Stimulated activated CD4-positive, alpha-beta T cell treated with anti-CD3 and anti-CD28 coated beads, TNF-alpha, amount 100 ng/mL, for 24 hours (primary cell): ENCODE measurements at places on chromosomes 12 and 14.

DNA sequence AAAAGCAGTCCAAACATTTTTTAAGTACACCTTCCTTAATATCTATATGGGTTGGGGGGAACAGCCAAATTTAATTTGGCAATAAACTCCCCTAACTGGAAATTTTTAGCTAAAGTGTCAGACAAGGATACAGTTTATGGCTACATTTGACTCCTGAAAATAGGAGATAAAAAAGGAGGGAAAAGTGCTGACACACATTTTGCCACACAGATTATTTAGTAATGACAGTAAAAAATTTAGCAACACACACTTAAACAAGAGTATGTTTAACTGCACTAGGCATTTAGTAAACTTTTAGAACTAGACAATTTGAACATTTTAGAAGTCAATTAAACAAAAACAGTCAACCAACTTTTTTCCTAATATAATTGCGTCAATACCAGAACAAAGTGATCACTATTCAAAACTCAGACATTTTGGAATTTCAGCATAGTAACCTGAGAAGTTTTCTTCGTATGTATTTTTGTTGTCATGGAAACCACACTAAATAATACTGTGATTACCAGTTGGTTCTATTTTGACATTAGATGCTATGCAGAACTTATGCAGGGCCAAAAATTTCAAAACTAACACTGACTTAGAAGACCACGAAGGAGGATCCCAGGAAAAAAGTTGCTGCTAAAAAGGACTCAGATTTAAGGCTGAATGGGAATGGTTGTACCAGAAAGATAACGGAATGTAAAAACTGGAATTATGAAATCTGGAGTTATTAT lies 13.4 kb downstream of the GMFB start:
- DNase-seq: no peak

DNA sequence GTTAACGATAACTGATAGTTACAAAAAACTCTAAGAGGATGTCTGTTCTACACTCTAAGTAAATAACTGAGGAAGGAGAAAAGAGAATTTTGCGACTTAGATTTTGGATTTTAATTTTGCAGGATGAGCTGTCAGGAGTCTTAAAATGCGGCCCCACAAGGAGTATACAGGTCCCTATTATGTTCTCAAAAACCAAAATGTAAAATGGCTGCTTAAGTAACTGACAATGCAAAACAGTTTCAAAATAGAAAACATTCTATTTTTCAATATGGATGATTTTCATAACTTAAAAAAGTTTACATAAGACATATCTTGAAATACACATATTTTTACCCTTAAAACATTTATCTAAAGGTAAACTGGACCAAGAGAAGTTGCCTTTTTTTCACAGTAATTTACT lies 2.6 kb downstream of the CD69 start:
- DNase-seq: no peak

DNA sequence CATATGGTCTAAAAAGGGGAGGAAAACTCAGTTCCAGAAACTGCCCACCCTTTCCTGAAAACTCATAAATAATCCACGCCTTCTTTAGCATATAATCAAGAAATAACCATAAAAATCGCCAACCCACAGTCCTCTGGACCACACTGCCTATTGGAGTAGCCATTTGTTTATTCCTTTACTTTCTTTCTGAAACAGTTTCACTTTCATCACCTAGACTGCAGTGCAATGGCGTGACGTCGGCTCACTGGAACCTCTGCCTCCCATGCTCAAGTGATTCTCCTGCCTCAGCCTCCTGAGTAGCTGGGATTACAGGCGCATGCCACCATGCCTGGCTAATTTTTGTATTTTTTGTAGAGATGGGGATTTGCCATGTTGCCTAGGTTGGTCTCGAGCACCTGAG lies 44.2 kb downstream of the CLMN start:
- no peak for DNase-seq

GRCh38 chr12:66268562-66268961 lies 33.7 kb upstream of the HELB start:
- DNase-seq: no peak

DNA sequence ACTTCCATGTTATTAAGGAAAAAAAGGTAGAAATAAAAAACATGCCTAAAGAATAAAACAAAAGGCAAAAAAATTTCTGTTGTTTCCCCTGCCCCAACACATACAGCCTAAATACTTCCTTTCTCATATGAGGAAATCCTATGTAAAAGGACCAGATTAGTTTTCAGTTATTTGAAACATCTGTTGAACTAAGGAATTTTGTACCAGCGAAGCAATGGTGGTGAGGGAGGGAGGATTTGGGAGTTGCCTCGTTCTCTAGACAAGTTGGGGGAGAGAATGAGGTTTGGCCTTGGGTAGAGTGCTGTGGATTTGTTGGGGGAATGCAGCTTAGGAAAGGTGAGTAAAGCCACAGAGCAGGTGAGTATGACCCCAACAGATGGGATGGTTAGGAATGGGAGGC lies 141.5 kb upstream of the RFLNA start:
- DNase-seq: no peak

DNA sequence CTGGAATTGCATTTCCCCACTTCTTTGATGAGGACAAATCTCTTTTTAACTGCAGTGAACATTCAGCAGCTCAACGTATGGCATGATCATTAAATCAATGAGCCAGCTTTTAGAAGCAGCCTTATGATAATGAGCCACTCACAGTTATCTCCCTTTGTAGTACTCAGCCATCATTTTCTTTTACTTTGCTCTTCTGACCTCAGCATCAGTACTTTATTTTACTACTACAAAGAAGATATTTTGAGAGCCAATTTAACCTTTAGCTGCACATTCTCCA lies 250.0 kb upstream of the CLEC14A start:
- DNase-seq: no peak

- DNase-seq: no peak
These were observed 93.0 kb downstream of the TRHDE start for GRCh38 chr12:72365151-72365550.

- no peak for DNase-seq
These were observed 246.9 kb downstream of the DPF3 start for GRCh38 chr14:72646861-72647528.

GRCh38 chr12:131061041-131061806 lies 107.5 kb downstream of the ADGRD1 start:
- no peak for DNase-seq

GRCh38 chr12:29043069-29043468 lies 106.0 kb upstream of the FAR2 start:
- no peak for DNase-seq

DNA sequence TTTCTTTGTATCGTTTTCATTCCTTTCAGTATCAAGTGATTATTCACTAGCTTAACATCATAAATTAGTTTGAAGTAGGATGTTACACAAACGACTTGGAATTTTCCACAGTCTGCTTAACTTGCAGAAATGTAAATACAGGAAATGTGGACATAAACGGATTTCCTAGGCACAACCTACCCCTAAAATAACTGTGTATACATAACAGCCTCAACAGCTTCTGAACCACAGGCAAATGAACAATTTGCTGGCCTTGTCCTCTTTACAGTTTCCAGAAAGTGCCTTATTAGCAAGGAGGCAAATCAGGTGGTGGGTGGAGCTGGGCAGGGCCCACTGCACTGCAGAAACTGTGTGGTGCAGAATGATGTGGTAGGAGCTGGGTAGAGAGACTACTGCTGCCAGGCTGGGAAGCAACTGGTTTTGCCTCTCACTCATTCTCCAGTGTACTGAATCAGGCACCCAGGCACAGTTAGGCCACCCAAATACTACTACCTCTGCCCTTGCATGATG lies 14.1 kb downstream of the DRAM1 start:
- no peak for DNase-seq

- DNase-seq: no peak
These were observed 264.4 kb downstream of the SYT1 start for GRCh38 chr12:79128956-79129355.

- DNase-seq: no peak
These were observed 2.5 kb upstream of the TEP1 start for GRCh38 chr14:20415782-20416206.

DNA sequence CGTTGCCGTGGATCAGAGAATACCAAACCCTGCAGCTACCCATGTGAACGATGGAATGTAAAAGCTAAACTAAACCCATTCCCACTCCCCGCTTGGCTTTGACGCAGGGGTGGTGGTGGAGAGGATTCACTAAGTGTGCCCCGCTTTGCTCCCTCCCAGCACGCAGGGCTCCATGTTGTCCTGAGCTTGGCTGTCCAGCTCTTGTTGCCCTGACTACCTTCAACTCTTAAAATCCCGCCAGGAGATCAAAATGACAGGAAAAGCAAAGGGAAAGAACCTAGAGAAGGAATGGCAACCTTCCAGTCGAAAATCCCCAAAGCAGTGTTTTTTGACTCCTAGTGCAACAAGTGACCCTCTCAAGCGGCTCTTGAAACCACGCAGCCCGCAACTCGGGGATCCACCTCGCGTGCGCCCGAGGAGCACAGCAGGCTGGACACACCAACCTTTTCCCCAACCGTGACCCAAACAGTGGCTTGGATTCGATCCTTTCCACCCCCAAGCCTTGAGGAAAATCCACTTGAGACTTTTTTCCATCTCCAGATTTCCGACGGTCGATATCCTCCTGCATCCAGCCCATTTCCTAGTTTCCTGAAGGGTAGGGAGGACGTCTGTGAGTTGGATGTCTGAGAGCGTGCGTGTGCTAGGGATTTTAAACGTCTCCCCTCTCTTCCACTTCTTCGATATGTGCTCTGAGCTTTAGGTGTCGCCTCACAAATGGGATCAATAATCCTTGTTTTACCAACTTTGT lies 1.4 kb downstream of the SYT10 start:
- DNase-seq: no peak

DNA sequence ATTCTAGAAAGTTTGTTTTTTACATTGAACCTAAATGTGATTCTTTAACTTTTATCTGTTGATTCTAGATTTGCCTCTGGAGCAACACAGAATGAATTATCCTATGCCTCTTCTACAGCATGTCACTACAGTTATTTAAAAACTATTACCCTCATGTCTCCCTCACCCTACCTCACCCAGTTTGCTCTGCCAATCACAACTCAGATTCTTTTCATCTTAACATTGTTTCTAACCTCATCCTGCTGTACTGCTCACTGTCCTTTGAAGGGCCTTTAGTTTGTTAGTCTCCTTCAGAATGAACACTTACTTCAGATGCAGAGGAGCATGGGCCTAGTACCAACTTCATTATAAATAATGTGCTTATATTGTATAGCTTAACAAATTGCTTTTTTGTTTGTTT lies 21.5 kb downstream of the YLPM1 start:
- no peak for DNase-seq

GRCh38 chr14:48349689-48350088 lies 674.3 kb upstream of the MDGA2 start:
- no peak for DNase-seq

GRCh38 chr14:62451221-62451620 lies 594.0 kb downstream of the KCNH5 start:
- no peak for DNase-seq

DNA sequence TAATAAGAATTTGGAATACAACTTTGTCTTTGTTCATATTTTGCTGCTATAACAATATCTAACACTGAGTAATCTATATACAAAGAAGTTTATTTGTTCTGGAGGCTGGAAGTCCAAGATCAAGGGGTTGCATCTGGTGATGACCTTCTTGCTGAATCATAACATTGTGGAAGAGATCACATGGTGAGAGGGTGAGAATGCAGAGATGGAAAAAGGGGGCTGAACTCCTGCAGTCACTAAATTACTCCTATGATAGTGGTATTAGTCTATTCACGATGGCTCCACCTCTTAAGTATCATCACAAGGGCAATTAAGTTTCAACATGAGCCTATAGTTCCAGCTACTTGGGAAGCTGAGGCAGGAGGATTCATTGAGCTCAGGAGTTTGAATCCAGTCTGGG lies 4.5 kb upstream of the AKAP6 start:
- DNase-seq: no peak

DNA sequence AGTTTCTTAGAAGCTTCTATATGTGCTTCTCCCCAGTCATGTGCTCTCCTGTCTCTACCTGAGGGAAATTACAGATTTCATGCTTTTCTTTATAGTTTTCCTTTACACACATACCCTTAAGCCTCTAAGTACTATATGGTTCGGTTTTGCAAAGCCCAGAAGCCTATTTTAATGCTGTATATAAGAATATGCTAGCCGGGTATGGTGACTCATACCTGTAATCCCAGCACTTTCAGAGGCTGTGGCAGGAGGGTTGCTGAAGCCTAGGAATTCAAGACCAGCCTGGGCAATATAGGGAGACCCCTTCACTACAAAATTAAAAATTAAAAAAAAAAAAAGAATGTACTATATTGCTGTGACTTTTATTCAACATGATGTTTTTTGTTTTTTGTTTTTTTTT lies 15.4 kb downstream of the DGLUCY start:
- no peak for DNase-seq

- DNase-seq: no peak
These were observed 440.7 kb downstream of the CCER1 start for GRCh38 chr12:90514325-90514724.

GRCh38 chr12:94211021-94211420 lies 62.6 kb downstream of the PLXNC1 start:
- no peak for DNase-seq
